Cortex of kidney (tissue), 1 donor: ENCODE measurements at places on chromosomes 12 and 14.

DNA sequence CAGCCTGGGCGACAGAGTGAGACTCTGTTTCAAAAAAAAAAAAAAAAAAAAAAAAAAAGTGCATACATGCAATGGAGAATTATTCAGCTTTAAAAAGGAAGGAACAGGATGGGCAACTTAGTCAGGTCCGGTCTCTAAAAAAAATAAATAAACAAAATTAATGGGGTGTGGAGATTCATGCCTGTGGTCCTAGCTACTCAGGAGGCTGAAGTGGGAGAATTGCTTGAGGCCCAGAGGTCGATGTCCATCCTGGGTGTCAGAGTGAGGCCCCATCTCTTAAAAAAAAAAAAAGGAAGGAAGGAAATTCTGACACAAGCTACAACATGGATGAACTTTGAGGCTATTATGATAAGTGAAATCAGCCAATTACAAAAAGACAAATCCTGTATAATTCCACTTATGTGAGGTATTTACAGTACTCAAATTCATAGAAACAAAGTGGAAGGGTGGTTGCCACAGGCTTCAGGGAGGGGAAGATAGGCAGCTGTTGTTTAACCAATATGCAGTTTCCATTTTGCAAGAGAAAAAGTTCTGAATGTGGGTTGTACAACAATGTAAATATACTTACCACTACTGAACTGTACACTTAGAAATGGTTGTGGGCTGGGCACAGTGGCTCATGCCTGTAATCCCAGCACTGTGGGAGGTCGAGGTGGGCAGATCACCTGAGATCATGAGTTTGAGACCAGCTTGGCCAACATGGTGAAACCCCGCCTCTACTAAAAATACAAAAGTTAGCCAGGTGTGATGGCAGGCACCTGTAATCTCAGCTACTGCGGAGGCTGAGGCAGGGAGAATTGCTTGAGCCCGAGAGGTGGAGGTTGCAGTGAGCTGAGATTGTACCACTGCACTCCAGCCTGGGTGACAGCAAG, 12.3 kb upstream of the APOF start:
- DNase-seq, result no peak

DNA sequence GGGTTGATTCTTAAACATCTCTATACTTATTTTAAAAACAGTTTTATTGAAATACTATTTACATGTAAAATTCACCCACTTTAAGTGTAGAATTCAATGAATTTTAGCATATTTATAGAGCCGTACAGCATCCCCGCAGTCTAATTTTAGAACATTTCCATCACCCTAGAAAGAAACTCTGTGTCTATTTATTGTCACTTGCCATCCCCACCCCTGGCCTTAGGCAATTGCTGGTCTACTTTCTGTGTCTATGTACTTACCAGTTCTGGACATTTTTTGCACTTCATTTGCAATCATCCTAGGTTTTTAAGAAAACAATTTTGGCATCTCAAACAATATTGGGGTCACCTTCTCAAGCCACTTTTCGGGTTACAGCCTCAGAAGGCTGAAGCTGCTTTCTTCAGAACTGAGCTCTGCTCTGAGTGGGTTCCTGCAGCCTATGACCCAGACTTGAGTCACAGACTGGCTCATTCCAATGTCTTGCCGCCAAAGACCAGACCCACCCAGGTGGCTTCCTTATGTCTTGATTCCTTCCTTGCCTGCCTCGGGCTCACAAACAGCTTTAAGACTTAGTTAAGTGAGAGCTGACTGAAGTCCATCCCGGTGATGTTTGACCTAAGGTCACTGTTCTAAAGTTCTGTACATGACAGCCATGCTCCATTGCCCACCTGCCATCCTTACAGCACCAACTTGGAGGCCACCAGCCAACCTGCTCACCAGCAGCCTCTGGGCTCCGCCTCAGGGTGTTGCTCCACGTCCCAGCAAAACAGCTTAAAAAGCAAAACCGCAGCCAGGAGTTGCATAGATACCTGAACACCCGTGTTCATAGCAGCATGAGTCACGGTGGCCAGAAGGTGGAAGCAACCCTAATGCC, 131.5 kb downstream of the CHST11 start:
- no peak for DNase-seq

DNA sequence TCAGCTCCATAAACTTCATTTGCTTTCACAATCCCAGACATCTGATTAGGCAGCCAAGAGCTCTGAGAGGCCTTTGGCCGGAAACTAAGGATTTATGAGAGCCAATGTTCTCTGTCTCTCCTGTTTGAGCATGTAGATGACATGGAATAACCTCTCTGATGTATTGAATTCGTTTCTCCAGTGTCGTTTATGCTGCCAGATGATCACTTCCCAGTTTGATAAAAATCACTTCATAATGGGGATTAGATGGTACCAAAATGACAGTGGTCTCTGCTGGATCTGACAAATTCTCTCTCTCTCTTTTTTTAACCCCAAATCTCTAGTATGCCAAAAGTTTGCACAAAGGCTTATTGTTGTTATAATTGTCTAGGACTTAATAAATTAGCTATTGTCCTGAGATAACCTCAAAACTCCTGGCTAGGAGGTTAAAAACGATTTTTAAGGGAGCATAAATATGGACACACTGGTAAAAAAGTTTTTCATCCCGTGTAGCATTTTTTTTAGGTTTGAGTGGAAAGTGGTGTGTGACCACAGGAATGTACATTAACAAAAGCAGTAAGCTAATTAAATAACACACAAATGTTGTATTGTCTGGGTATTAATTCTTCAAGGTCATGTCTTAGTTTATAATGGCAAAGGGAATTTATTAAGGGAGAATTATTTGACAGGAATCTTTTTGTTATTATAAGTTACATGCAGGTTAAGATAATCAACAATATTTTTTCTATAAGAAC, 82.6 kb upstream of the USP44 start:
- DNase-seq, result no peak

- no peak for DNase-seq
Observed at GRCh38 chr12:81597928-81598604, 161.1 kb downstream of the PPFIA2 start.
